MG63 (cell line): ENCODE measurements at places on chromosomes 6 and 20.

- DNase-seq: no peak
Measured at GRCh38 chr6:82095091-82095490, 152.5 kb downstream of the IBTK start.

DNA sequence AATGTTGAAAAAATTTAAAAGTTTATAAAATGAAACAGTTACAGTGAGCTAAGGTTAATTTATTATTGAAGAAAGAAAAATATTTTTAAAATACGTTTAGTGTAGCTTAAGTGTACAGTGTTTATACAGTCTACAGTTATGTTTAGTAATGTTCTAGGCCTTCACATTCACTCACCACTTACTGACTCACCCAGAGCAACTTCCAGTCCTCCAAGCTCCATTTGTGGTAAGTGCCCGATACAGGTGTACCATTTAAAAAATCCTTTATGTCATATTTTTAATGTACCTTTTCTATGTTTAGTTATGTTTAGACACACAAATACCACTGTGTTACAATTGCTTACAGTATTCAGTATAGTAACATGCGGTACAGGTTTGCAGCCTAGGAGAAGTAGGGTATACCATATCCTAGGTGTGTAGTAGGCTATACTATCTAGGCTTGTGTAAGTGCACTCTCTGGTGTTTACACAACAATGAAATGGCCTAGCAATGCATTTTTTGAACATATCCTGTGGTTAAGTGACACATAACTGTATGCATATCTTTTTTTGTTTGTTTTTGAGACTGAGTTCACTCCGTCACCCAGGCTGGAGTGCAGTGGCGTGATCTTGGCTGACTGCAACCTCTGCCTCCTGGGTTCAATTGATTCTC, 26.3 kb downstream of the FLRT3 start:
- DNase-seq: no peak

DNA sequence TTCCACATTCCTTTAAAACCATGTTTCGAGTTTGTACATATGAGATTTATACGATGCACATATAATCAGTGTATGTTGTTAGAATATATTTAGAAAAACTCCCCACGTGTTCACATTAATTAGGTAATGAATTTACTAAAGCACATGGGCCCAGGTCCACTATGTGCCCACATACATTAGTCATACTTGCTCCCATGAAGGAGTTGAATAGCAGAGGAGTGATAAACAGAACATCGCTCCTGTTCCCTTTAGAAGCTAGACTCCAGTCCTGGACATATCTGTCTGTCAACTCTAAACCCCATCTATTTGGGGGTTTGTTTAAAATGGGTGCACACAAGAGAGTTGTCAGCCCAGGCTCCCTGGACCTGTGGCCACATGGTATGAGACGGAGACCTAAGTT, 108.1 kb upstream of the TIAM2 start:
- no peak for DNase-seq

- no peak for DNase-seq
Measured at GRCh38 chr6:109056661-109057060, 38.0 kb downstream of the SESN1 start.

- no peak for DNase-seq
Measured at GRCh38 chr20:5970381-5970780, 19.9 kb downstream of the MCM8 start.
